ENCODE measurements at places on chromosomes 3 and 15.
A peak's percentile ranks its signal among the peaks of the same experiment; 100 is the strongest.

GRCh38 chr3:128378631-128379347 is 87.9 kb downstream of the DNAJB8 start:
- DNase-seq, result no peak

DNA sequence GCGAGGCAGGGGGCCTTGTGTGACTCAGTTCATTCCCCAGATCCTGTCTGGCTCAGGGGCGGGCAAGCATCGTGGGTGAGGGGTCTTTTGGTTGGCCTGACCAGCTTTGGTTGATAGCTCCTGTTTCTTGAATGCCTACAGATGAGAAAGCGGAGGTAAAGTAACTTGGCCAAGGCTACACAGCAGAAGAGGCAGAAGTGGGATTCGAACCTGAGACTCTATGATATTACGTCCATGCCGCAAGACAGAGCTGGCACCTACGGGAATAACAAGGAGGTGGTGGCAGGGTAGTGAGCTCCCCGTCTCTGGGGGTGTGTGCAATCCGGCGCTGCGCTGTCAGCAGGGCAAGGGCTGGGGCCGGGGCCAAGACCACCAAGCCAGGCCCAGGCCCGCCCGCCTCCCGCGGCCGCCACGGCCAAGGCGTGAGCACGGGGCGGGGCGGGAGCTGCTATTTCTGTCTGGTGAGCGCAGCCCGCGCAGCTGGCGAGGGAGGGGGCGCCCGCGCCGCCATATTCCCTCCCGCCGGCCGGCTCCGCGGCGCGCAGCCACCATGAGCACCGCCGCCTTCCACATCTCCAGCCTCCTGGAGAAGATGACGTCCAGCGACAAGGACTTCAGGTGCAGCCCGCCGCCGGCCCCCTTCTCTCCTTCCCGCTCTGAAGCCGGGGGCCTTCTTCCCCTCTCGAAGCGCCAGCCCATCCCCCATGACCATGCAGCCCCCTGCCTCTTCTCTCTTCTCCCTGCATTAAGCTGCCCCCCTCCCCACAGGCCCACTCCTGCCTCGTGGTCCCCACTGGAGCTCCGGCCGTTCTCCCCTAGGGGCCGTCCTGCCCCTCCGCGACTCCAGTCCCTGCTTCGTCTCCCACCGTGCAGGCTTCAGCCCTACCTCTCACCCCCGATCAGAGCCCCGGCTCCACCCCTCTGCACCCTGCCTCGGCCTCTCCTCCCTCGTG is at the start of gene CAND2:
TSS of gene CAND2 (plus strand) at position 510 of the 953 bp plus-strand sequence. CDS start at position 551, 41 bp downstream.
- DNase-seq, result peak; percentile 22

DNA sequence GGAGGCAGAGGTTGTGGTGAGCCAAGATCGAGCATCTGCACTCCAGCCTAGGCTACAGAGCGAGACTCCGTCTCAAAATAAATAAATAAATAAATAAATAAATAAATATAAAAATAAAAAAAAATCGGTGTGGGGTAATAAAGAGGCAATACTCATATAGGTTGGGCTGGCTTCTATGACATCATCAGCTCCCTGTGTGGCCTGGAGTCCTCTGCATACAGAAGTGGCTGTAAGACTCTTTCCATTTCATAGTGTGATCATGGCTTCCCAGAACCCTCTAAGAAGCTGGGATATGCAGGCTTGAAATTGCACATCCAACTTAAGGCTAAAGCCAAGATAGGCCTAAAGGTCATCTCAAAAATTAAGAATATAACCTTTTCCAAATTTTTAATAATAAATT is 101.6 kb downstream of the ZIC4 start:
- DNase-seq, result no peak

DNA sequence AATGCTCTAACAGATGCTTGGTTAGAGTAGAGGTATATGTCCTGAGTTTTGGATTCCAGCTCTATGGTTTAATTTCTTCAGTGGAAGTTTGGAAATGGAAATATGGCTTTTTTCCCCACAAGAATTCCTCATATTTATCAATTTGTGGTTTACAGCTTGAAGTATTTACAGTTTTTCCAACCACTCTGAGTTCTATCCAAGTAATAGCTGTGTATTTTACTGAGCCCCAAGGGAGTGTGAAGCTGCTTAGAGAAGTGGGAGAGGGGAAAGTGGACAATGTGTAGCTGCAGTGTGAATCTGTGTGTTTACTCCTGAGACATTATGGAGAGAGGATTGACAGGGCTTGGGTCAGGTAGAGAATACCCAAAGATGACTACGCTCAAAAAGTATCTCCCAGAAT is 54.5 kb downstream of the NEK11 start:
- no peak for DNase-seq

DNA sequence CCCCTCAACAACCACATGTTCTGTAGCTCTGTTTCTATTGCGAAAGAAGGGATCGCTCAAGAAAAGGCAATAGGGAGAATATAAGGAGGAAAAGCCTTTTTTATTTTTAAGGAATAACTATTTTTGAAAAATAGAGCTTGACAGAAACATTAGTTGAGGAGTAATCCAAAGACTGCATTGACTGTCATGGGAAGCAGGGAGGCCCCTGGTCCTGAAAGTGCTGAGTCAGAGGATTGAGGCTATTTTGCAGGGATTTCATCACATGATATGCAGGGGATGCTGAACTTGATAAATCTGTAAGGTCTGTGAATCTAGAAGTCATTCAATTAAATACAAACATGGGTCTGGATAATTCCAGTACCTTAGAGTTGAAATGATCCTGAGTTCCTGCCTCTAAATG is 92.0 kb downstream of the MTHFS start:
- DNase-seq, result no peak

GRCh38 chr15:52798529-52799101 is 8.5 kb upstream of the ONECUT1 start:
- no peak for DNase-seq

- no peak for DNase-seq
These were observed 153.0 kb downstream of the IMPG2 start for GRCh38 chr3:101167376-101167775.

- no peak for DNase-seq
These were observed 1.6 kb upstream of the NMD3 start for GRCh38 chr3:161219495-161219894.

- no peak for DNase-seq
These were observed 14.9 kb upstream of the MAGI1 start for GRCh38 chr3:66053550-66054094.

DNA sequence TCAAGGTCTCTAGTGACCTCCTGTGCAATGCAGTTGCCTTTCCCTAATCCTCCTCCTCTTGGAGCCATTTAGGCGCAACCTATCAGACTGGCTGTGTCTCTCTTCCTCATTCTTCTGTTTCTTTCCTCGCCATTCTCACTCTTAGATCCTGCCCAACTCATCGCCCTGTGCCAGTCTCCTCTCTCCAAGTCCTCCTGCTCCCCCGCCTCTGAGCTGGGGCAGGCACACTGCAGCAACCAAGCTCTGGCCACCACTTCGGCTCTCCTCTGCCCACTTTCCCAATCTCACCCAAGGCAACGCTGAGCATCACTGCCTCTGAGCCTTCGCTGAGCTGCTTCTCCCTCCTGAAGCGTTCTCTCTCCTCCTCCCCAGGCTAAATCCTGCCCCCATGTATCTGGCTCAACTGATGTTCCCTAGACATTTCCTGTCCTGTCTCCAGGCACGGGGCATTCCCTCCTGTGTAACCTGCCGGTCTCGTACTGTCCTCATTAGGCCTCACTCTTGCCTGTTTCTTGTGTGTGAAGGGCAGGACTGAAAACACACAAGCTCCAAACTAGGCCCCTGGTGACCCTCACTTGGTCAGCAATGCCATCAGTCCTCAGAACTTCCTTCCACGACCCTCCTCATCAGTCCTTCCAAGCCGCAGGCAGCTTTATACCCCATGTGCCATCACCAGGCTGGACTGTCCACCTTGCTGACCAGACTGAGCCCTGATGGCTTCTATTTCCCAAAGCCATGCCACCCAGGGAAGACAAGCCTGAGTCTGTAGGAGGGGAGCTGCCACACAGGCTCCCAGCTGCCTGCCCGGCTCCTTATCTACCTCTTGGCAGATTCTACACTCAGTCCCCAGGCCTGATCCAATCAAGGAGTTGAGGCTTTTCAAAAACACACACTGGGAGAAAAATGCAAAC is 85.6 kb downstream of the SEC22A start:
- DNase-seq, result no peak

- DNase-seq, result peak; percentile 25
These were observed 5.6 kb downstream of the RBP1 start for GRCh38 chr3:139533781-139534454.

GRCh38 chr3:178840586-178840985 is 231.0 kb downstream of the ZMAT3 start:
- DNase-seq, result no peak

DNA sequence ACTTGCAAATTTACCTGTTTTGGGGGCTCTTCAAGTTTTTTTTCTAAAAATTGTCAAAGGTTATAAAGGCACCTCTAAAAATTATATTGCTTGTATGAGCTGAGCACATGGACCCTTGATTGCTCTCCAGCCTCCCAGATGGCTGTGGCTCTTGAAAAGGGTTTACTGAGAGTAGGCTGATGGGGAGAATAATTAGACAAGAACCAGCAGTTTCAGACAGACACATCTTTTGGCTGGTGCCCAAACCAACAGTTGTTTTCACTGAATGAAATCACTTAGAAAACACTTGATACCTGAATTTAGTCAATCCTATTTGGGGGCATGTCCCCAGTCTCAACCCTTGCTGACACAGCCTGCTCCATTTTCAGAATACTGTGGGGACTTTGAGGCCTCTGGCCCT is 217.6 kb downstream of the KBTBD8 start:
- no peak for DNase-seq

DNA sequence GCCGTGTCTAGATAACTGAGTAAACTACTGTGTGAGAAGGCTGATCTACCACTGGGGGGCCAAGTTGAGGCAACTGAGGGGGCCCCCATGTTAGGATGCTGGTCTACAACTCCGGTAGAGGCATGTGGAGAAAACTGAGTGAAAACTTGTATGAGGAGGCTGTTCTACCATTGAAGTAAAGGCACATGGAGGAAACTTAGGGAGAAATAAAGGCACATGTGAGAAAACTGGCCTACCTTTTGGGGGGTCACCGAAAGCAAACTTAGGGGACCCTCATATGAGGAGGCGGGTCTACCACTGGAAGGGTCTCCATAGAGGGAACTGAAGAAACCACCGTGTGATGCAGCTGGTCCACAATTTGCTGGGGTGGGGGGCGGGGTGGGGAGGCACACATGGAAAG is 155.2 kb downstream of the FBLN2 start:
- DNase-seq, result no peak

DNA sequence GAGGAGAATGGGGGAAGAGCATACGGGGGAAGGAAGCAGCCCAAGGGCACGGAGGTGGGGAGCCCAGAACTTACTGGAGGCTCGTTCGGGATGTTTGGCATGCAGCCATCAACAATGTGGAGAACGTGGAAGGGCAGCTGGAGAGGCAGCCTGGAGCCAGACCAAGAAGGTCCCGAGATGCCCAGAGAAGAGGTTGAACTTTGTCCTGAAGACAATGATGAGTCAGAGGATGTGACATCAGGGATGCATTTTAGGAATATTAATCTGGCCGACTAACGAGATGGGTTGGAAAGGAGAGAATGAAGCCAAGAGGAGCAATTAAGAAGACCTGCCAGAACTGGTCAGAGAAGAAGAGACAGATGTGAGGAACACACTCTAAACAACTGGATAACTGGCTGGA is 98.2 kb downstream of the SRGAP3 start:
- peak; percentile 60 for DNase-seq

DNA sequence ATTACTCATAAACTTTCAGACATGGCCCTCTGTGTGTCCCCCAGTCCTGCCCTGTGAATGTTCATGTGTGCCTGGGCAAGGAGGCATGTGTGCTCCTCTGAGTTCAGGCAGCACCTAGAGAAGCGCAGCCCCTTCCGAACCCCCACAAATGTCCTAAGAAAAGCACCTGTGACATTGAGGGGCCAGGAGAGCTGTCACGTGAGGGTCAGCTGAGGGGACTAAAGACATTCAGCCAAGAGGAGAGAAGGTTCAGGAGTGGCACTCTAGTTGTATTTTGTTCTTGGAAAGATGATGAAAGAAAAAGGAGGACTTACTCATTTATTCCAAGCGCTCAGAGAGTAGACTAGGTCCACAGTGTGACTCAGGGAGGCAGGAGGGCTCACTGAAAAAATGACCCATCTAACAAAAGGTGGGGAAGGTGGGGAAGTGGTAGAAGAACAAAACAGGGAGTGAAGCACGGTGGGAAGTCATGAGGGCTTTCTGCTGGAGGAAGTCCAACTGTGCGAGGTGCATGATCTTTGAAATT is 28.1 kb upstream of the ELP6 start:
- DNase-seq, result no peak

DNA sequence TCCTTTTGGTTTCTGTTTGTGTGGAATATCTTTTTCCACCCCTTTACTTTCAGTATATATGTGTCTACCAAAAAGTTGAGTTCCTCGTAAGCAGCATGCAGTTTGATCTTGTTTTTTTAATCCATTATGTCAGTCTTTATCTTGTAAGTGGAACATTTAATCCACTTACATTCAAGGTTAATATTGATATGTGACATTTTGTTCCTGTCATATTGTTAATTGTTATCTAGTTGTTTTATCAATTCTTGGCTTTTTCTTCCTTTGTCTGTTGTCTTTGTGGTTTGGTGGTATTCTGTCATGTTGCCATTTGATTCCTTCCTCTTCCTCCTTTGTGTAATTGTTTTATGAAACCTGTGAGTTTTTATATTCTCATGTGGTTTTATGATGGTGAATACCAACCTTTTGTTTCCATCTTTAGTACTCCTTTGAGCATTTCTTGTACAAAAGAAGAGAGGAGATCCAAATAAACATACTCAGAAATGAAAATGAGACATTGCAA is 43.4 kb upstream of the XCR1 start:
- no peak for DNase-seq

DNA sequence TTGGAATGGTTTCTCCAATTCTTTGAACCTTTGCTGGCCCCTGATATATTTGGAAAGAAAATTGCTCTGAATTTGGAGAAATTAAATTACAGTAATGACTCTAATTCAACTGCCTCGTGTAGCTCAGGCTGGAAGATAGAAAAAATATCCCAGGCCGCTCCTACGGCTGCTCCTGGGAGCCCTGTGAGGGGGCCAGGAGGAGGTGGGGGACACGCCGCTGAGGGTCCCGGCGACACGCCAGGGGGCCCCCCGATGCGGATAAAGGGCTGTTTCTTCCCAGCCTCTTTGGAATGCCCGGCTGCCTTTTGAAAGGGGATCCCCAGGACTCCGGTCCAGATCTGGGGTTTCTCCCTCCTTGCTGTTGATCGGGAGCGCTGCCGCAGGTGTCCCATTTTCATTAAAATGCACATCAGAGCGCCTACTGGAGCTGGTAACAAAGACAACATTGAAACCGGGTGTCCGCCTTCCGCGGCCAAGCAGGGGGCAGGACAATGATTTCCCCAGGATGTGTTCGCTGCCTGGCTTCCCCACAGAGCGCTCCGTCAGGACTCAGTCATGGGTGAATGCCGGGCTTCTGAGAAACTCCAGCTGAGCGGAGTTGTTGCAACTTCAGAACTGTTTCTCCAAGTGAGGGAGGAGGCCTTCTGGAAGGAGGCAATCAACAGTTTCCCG is 200.1 kb upstream of the KBTBD8 start:
- DNase-seq, result peak; percentile 51

GRCh38 chr3:27746838-27747237 is 24.7 kb upstream of the EOMES start:
- DNase-seq, result no peak

GRCh38 chr15:100879061-100879463 is 569 bp upstream of the ALDH1A3 start:
- DNase-seq, result no peak

Measured in epithelial cell of esophagus (primary cell).